ENCODE measurements at places on chromosomes 12 and 14.

DNA sequence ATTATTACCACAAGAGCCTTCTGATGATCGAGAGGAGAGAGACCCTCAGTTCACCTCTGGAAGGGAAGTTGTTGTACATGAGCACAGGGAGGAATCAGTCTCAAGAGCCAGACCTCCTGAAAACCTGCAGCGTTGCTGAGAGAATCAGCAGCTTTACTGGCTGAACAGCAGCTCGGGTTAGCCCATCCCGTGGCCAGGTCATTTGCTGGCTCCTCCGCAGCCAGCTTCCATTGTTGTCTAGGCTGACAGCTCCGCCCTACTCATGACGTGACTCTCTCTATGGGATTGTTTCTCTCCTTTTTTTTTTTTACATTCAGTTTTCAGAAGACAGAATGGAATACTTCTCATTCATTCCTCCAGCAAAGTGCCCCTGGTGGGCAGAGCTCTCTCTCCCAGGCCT, 69.9 kb downstream of the TGFB3 start:
- DNase-seq = no peak

DNA sequence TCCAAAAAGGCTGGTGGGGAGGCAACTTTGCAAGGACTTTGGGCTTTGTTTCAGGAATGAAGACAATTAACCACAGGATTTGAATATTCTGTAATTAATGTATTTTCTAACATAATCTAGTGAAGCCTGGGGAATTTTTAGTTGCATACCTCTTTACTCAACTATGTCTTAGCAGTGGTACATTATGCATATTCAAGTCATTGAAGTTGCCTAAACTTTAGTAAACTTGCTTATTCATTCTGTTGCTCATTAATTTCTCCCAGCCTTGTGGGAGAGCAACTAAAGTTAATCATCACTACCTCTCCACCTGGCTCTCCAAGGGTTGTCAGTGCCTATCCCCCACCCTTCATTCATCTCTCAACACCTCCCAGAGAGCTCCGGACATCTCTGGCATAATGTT, 54.2 kb downstream of the IFNG-AS1 start:
- no peak for DNase-seq

DNA sequence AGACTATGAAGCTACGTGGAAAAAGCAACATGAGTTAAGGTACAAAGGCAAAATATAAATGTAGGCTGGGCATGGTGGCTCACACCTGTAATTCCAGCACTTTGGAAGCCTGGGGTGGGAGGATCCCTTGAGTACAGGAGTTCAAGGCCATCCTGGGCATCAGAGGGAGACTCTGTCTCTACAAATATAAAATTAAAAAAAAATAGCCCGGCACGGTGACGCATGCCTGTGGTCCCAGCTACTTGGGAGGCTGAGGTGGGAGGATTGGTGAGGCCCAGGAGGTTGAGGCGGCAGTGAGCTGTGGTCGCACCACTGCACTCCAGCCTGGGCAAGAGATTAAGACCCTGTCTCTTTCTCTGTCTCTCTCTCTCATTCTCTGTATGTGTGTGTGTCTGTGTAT, 4.0 kb upstream of the VPS37B start:
- DNase-seq = no peak

DNA sequence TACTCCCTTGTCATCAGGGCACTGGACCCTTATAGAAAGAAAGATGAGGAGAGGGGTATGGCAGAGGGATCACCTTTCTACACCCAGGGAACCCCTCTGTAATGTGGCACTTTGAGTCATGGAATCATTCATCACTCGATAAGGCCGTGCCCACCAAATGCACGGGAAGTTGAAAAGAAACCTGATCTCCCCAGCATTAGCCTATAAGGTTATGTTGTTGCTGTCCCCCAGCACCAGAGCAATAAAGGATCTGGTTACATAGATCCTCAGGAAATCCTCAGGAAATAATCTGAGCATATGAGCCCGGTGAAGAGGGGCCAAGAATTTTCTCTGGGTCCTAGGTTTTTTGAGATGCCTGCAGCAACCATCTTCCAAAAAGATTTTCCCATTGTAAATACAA, 148.8 kb upstream of the CRY1 start:
- no peak for DNase-seq

GRCh38 chr12:45612044-45612794, 117.3 kb upstream of the ARID2 start:
- no peak for DNase-seq

DNA sequence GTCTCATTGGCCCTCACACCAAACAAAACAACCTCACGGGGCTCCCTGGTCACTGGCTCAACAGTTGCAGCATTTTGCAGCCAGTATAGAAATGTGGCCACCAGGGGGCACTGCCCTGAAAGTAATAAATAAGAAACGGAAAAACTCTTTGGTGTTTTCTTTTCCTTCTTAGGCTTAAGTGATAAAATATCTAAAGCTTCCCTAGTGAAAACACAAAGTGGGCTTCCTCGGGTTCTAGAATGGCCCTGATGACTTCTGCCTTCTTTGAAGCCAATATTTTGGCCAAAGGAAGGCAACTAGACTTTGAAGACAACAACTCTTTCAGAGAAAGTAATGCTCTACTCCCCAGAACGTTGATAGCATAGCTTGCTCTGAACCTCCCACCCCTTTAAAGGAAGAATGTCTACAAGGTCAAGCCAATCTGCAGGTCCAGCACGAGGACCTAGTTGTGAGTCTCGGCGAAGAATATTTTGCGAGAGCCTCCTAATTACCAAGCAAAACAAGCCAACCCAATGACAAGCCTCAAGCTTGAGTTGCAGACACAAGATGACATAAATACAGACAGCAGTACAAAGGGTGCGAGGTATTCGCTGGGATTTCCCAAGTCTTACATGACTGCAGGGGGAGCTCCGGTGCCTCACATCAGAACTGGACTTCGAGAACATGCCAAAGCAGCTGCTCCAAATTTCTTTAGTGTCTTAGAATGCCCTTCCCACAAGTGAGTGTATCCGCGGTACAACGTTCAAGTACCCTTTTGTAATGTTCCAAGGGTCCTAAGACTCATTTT, 2.6 kb downstream of the ITPK1 start:
- DNase-seq = peak; percentile 82

DNA sequence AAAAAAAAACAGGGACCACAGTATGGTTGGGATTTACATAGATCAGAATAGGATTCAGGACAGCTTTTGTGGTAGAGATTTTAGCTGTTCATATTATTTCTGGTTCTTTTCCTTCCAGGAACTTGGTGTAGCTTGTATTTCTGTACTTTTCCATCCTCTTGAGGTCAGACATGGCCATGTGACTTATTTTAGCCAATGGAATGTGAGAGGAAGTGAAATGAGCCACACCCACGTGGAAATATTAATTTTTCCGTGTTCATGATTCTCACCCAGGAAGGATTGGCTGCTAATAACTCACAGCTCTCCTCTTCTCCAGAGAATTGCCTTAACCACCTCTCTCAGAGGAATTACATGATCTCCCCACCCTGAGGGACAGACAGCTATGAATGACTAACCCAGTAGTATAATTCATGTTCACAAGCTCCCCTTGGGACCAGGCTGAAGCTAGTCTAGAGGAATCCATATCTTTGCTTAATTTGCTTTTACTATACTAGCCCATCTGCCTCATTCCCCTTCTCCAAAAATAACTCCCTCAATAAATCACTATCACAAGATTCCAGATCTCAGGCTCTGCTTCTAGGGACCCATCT, 340.4 kb downstream of the NUAK1 start:
- no peak for DNase-seq

DNA sequence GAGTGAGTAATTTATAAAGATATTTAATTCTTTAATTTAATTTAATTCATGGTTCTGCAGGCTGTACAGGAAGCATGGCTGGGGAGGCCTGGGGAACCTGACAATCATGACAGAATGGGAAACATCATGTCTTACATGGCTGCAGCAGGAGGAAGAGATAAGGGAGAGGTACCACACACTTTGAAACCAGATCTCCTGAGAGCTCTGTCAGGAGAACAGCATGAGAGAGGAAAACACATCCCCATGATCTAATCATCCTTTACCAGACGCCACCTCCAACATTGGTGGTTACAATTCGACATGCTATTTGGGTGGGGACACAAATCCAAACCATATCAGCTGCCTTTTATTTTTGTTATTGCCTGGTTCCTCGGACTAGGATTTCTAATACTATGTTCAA, 928.6 kb downstream of the TMEM121 start:
- DNase-seq = no peak

DNA sequence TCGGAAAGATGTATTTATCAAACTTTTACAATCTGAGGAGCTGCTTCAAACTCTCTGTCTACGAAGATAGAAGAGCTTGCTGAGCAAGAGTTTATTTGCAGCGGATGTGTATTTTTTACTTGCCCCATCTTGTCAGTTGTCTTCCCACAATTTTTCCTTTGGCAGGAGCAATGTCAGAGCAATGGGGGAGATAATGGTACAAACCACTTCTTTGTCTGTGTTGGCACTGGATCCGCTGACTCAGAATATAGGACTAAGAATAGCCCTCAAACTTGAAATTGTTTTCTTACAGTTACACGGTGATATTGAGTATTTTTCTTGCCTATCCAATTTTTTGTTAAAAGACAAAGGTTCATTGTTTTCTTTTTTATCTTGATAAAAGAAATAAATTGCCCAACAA, 27.6 kb downstream of the HELB start:
- no peak for DNase-seq

- DNase-seq = no peak
Measured at GRCh38 chr14:65548878-65549277, 136.3 kb downstream of the FUT8 start.

DNA sequence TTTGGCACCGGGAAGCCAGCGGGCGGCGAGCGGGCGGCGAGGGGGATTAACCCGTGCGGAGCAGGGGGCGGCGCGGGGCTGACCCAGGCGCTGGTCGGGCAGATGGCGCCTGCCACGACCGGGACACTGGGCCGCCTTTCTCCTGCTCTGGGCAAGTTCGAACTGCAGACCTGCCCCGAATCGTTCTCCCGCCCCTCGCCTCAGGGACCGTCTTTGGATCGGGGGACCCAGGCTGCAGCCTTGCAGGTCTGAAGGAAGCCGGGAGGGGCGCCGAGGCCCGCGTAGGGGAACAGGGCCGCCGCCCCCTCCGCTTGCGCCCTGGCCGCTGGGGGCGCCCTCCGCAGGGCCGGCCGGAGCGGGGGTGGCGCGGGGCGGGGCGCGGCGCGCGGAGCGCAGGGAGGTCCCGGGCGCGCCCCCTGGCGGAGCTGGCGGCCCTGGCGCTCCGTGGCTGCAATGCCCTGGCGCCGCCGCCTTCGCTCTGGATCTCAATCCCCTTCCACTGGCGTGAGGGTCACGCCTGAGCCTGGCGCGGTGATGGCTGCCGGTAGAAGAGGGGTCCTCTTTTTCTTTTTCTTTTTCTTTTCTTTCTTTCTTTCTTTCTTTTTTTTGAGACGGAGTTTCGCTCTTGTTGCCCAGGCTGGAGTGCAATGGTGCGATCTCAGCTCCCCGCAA, 449 bp upstream of the LTBP2 start:
- DNase-seq = peak; percentile 76

DNA sequence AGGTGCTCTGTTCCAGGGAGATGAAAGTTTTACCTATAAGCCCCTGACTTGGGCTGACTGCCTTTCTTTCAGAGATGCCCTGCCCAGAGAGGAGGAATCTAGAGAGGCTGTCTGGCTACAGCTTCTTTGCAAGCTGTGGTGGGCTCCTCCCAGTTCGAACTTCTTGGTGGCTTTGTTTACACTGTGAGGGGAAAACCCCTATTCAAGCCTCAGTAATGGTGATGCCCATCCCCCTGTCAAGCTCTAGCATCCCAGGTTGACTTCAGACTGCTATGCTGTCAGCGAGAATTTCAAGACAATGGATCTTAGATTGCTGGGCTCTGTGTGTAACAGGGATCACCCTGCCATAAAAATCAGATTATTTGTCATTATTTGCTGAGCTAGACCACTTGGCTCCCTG, 377.6 kb downstream of the FLRT2 start:
- no peak for DNase-seq

- DNase-seq = no peak
Measured at GRCh38 chr12:11687528-11687927, 38.1 kb downstream of the ETV6 start.

GRCh38 chr14:101980700-101981099, 16.3 kb downstream of the DYNC1H1 start:
- peak; percentile 98 for DNase-seq

DNA sequence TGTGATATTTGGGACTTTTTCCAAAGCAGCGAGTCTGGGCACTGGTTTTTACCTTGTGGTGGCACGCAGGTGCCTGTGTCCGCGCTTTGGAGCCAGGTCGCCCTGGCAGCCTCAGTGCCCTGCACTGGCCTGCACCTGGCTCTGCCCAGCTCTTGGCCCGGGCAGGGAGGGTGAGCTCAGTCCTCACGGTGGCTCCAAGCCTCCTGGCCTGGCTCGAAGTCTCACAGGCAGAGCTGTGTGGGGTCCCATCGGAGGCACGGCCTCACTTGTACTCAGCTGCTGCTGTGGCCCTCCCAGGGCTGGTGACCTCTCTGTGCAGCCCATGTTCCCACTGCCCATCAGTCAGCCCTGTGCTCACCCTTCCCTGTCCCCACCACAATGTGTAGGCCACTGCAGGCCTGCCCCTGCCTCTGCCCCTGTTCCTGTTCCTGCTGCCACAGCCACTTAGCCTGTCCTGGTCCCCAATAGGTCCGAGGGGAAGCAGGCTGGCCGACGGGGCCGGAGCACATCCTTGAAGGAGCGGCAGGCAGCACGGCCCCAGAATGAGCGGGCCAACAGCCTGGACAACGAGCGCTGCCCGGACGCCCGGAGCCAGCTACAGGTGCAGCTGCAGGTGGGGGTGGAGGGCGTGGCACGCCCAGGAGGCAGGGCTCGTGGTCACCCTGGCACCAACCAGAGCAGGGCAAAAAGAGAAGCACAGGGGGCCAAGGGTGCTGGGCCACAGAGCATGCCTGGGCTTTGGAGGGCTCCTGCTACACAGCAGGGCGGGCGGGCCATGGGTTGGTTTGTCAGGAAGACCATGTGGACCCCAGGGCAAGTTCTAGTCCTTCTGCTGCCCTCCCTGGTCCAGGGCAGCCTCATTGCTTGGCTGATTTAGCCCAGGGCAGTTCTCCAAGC, 16.6 kb upstream of the TEX22 start:
- no peak for DNase-seq

GRCh38 chr12:6315704-6316597, 5.5 kb downstream of the PLEKHG6 start:
- no peak for DNase-seq

- peak; percentile 65 for DNase-seq
Measured at GRCh38 chr14:54776361-54777001, 126.1 kb downstream of the GCH1 start.

DNA sequence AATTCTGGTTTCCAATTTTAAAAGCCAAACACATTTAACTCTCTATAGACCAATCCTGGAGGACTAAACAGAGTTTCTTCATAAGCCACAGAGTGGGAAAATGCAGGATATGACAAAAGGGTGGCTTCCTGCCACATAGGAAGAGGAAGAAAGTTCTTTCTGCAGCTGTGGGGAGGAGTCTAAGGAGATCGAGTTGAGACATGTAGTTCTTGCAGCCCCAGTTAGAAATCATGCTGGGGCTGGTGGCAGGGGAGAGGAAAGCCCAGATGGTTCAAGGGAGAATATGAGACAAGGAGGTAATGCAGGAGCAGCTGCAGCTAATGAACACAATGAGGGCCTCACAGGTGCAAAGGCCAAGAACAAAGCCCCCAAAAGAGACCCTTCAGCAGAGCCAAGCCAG, 85.0 kb upstream of the ARID2 start:
- DNase-seq = no peak

- DNase-seq = no peak
Measured at GRCh38 chr12:15265875-15266274, 44.7 kb upstream of the RERG start.
